Stimulated activated CD4-positive, alpha-beta T cell treated with anti-CD3 and anti-CD28 coated beads, Interleukin-1b, Interleukin-23, amount 100 ng/mL, for 24 hours (primary cell): ENCODE measurements at places on chromosomes 3 and 15.

DNA sequence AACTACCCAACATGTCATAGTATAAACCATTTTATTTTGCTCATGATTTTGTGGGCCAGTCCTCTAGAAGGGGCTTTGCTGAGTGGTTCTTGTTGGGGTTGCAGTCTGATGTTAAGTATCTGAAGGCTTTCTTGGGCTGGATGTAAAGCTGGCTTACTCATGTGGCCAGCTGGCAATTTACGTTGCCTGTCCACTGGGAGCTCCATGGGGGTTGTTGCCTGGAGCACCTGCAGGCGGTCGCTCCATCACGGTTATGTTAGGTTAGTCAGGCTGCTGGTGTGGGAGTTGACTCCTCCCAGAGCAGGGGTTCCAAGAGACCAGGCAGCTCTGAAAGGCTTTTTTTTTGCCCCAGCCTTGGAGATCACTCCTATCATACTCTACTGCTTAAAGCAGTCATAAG lies 98.1 kb downstream of the NR1D2 start:
- DNase-seq, result no peak

DNA sequence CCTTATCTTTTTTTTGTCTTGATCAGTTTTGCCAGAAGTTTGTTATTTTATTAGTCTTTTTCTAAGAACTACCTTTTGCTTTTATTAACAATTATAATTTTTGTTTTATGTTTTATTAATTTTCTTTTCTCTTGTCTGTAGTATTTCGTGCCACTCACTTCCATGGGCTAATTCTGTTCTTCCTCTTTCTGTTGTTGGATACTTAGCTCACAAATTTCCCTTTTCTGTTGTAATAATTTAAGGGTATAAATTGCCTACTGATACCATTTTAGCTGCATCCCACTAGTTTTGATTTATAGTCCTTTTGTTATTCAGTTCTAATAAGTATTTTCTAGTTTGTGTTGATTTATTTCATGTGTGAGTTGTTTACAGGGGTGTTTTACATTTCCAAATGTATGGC lies 48.6 kb downstream of the SNRK start:
- DNase-seq, result no peak

DNA sequence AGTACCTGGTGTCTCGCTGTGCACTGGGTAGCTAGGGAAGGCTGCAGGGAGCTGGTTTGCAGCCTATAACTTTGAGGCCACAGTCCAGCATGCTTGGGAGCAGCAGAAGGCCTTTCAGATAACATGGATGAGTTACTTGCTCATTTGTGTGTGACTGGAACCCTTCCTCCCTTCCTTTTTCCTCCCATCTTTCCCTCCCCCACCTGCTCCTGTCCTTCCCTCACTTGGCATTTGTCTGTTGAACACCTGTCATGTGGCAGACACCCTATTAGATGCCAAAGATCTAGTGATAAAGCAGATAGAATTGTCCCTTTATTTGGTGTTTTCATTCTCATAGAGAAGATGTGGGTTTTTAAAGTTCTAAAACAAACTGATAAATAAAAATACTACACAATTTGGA lies 71.6 kb downstream of the LRTM1 start:
- DNase-seq, result no peak

DNA sequence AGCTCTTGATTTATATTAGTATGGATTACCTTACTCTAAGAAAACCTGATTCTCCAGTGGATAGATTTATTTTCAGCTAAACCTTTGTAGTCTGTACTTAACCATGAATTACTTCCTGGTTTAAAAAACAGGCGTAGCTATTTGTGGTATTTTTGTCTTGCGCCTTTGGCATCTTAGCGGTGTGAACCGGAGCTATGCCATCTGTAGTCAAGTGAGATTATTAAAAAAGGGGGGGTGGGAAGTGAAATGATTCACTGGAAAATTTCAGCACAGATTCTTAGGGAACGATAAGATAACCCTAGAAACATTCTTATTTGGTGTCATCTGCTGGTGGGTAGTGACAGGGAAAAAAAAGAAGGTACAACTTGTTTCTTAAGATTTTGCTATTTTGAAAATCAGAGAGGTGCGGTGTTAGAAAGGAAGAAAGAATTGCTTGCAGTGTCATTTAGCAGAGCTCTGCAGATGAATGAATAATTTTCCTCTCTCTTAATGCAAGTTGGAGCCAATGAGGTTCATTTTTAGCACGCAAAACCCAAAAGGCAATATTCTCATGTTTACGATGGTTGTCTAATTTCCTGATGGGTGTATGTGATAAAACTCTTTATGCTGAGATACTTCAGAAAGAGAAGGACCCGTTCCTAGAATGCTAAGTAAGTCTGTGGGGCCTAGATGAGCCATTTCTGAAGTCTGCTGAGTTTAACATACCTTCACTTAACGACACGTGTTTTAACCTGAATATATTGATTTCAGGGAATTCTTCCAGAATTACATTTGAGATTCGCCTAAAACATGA lies 44.0 kb downstream of the PSMD6 start:
- no peak for DNase-seq

GRCh38 chr15:52382647-52383046 lies 87.0 kb upstream of the MYO5C start:
- no peak for DNase-seq

DNA sequence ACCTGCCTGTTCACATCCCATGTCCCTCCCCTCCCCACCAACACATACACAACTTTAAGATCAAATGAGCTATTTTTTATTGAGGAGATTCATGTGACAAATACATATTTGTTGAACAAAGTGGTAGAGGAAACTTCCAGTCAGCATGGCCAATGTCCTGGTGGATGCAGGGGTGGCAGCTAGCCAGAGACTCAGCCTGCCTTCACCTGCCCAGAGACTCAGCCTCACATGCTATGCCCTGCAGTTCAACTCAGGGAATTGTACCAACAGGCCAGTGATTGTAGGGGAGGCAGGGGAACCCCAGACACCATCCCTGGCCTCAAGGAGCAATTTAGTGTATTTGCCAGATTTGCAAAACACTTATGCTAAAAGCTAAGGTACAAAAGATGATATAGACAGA lies 136.6 kb downstream of the OPA1 start:
- DNase-seq, result no peak

- no peak for DNase-seq
These were observed 914.9 kb upstream of the EPHA6 start for GRCh38 chr3:95899494-95899893.

- DNase-seq, result no peak
These were observed 287.2 kb downstream of the CGGBP1 start for GRCh38 chr3:87771337-87772192.

- DNase-seq, result no peak
These were observed 25.8 kb upstream of the RSL24D1 start for GRCh38 chr15:55222588-55222987.

DNA sequence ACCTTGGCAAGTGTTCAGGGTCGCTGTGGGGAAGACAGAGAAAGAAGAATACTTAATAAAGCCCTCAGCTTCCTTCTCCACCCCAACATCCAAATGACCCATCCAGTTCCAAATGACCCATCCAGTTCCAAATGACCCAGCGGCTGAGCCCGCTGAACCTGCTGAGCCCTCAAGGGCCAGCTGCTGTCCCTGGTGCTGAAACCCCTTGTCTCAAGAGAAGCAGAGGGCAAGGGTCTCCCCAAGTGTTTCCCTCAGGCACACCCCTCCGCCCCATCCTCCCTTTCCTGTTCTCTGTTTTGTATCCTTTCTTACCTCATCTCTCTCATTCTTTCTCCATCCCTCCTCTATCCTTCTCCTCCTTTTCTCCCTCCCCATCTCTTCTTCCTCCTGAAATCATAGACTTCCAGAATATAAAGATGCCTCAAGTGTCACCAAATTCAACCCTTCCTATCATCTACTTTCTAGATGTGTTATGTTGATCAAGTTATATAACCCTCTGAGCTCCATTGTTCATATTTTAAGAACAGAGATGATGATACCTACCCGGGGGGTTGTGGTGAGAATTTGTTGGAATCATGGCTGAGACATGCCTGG lies 29.0 kb downstream of the CCDC33 start:
- DNase-seq, result no peak

DNA sequence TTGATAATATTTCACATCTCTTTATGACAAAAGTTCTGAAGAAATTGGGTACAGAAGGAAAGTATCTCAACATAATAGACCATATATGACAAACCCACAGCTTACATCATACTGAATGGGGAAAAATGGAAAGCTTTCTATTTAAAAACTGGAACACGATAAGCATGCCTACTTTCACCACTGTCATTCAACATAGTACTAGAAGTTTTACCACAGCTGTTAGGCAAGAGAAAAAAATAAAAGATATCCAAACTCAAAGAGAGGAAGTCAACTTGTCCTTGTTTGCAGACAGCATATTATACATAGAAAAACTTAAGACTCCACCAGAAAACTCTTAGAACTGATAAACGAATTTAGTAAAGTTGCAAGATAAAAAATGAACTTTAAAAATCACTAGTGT lies 40.3 kb downstream of the COPS2 start:
- no peak for DNase-seq

- DNase-seq, result no peak
These were observed 289.7 kb upstream of the TPM1 start for GRCh38 chr15:62752657-62753517.

GRCh38 chr15:100174159-100174903 lies 167.4 kb downstream of the ADAMTS17 start:
- no peak for DNase-seq

- DNase-seq, result no peak
These were observed 21.8 kb downstream of the DGKG start for GRCh38 chr3:186340204-186340603.

- DNase-seq, result no peak
These were observed 23.7 kb downstream of the PDE8A start for GRCh38 chr15:85005319-85005718.

DNA sequence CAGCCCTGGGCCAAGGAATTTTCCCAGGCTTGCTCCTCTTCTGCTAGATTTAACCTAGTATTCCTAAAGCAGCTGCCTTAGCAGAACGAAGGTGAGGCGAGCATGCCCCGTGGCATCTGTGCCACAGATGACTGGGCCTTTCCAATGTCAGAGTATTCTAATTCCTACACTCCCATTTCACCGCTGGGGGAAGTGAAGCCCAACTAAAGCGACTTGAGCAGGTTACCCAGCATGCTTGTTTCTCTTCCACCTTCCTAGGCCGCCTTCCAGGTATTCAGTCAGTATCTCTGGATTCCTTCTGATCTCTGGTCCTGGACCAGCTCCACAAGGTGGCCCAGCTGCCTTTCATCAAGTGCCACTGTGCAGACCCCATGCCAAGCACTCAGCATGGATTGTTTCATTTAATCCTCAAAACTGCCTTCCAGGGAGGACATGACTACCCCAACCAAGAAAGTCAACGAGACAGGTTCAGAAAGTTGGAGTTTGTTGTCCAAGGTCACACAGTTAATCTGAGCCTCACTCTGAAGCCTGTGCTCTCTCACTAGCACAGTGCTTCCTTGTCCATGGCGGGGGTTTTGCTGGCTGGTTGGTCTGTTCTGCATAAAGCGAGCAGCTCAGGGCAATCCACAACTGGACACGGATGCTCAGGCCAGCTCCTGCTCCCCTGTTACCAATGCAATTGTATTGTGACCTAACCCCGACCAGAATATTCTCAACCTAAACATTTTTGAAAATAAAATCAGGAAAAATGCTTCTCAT lies 15.1 kb downstream of the MYO5C start:
- no peak for DNase-seq

GRCh38 chr3:175457301-175457700 lies 598.2 kb downstream of the NAALADL2 start:
- DNase-seq, result no peak

GRCh38 chr3:62703451-62704167 lies 171.6 kb downstream of the CADPS start:
- no peak for DNase-seq

- DNase-seq, result no peak
These were observed 30.7 kb downstream of the CLEC3B start for GRCh38 chr3:45056608-45057301.

GRCh38 chr3:178525251-178525650 lies 11.0 kb upstream of the KCNMB2 start:
- no peak for DNase-seq

- no peak for DNase-seq
These were observed 556.8 kb downstream of the NSUN3 start for GRCh38 chr3:94619643-94620042.

DNA sequence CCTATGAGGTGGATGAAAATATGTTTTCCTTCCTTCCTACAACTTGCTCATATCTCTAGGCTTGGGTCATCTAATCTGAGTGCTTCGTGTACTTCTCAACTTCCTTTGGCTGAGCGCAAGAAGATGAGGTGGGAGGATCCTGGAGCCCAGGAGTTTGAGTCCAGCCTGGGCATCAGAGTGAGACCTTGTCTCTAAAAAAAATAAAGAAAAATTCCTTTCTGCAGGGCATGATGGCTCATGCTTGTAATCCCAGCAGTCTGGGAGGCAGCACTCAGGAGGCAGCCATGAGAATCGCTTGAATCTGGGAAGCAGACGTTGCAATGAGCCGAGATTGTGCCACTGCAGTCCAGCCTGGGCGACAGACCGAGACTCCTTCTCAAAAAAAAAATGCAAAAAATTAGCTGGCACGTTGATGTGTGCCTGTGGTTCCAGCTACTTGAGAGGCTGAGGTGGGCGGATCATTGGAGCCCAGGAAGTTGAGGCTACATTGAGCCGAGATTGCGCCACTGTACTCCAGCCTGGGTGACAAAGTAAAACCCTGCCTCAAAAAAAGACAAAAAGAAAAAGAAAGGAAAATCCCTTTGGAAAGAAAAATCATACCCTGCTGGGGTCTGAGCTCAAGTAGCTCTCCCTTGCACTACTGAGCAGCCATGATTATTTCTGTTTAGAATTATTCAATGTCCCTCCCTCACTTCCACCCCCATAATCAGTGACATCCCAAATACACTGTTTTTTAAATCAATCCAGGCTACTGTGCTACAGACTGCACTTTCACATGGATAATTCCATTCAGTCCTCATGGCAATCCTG lies 28.0 kb upstream of the RAB11A start:
- DNase-seq, result no peak

- DNase-seq, result no peak
These were observed 63.6 kb downstream of the TLE3 start for GRCh38 chr15:70034141-70034540.

DNA sequence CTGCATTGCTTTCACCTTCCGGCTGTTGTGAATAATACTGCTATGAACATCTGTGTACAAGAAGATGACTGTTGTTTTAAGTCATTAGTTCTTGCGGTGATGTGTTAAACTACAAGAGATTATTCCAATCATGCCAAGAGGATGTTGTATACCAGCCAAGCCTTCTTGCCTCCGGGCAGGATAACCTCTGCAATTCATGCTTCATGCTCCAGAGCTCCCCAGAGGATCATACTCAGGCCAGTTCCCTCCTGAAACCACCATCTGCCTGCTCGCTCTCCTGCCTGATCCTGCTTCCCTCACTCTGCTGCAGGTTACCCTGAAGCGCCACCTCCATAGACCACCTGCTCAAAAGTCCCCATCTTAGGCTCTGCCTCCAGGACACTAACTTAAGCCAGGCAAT lies 187.1 kb upstream of the PROK2 start:
- DNase-seq, result no peak

- DNase-seq, result no peak
These were observed 32.8 kb upstream of the FAM107A start for GRCh38 chr3:58609990-58610389.

- no peak for DNase-seq
These were observed 5.0 kb downstream of the TOMM70 start for GRCh38 chr3:100395679-100396431.
